ENCODE measurements at places on chromosomes 7 and 10.

DNA sequence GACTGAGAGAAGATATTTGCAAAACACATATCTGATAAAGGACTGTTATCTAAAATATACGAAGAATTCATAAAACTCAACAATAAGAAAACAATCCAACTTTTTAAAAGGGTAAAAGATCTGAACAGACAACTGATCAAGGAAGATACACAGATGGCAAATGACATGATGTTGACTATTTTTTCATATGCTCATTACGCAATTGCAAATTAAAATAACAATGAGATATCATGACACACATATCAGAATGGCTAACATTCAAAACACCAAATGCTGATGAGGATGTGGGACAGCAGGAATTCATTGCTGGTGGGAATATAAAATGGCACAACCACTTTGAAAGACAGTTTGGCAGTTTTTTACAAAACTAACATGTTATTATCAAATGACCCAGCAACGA lies 8.9 kb downstream of the DENND11 start:
- DNase-seq: no peak

DNA sequence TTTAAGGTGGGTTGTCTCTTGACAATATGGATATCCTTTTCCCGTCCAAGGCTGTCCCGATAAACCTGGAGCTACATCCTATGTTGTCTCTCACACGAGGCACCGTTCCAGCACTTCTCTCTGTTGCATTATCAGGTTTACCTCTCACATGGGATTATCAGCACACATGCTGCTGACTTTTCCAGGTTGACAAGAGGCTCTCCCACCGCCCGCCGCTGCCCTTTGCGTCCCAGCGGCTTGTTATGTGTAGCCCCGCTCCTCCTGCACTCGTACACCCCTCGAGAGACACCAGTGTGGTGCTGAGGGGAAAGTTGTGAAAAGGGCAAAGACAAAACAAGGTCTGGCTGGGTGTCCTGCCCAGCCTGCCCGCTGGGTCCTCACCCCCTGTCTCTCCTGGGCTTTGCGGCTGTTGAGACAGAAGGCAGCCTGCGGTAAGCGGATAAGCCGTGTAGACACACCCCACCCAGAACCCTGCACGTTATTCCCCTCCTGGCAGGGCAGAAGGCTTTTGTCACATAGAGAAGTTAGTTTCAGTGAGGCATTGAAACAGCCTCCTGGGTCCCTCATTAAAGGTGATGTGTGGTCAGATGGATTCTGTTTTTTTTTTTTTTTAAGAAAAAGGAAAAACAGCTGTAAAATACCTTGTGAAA lies 38.7 kb downstream of the UBE3C start:
- no peak for DNase-seq

DNA sequence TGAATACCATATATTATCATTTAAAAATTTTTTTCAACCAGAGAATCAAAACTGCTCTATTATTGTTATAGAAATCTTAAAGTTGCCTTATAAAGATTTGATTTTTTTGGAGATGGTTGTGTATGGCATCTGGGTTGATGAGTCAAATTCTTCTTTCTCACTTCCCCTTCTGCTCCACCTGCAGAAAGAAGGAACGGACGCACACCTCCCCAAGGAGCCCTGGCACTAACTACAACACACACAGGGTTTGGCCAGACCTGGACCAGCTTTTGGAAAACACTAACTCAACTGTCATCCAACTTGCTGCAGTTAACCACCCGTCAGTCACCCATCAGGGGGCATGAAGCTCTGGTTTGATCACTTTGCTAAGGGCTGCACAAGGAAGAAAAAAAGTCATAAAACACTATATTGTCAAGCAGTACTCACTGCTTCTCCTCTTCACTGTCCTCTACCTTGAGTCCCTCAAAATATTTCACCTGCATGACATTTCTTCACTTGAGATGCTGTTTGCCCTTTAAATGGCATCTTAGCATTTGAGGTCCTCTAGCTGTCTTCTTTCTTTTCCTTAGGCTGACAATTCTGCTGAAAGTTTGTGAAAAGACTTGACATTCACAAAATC lies 266.7 kb upstream of the PHF14 start:
- DNase-seq: no peak

- DNase-seq: peak; percentile 57
Measured at GRCh38 chr7:31782411-31782991, 95.5 kb downstream of the PPP1R17 start.

GRCh38 chr10:132588301-132589013 lies 50.9 kb downstream of the INPP5A start:
- no peak for DNase-seq

GRCh38 chr10:36683421-36683820 lies 442.0 kb upstream of the ANKRD30A start:
- DNase-seq: no peak

GRCh38 chr7:32892521-32893206 lies 1.1 kb upstream of the KBTBD2 start:
- peak; percentile 52 for DNase-seq

DNA sequence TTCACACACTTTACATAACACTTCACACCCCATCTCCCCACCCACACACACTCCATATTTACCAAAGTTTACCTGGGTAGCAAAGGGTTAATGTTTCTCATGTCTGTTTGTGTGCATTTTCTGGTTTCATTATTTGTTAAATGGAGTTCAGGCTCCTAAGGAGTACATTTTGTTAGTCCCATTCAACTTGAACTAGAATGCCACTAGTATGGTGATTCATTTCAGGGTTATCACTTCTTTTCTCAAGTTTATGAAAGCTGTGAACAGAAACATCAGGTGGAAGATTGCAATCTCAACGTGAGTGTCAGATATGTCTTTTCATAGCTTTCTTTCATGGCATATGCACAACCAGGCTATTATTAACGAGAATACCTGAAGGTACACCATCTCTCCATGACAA lies 1027.5 kb downstream of the GATA3 start:
- no peak for DNase-seq

- no peak for DNase-seq
Measured at GRCh38 chr7:39609113-39609934, 14.0 kb upstream of the RALA start.

- DNase-seq: no peak
Measured at GRCh38 chr7:35760143-35760745, 40.6 kb upstream of the SEPTIN7 start.

GRCh38 chr7:12730523-12730922 lies 43.1 kb downstream of the ARL4A start:
- no peak for DNase-seq

GRCh38 chr10:90734415-90734814 lies 123.4 kb downstream of the HTR7 start:
- DNase-seq: no peak

DNA sequence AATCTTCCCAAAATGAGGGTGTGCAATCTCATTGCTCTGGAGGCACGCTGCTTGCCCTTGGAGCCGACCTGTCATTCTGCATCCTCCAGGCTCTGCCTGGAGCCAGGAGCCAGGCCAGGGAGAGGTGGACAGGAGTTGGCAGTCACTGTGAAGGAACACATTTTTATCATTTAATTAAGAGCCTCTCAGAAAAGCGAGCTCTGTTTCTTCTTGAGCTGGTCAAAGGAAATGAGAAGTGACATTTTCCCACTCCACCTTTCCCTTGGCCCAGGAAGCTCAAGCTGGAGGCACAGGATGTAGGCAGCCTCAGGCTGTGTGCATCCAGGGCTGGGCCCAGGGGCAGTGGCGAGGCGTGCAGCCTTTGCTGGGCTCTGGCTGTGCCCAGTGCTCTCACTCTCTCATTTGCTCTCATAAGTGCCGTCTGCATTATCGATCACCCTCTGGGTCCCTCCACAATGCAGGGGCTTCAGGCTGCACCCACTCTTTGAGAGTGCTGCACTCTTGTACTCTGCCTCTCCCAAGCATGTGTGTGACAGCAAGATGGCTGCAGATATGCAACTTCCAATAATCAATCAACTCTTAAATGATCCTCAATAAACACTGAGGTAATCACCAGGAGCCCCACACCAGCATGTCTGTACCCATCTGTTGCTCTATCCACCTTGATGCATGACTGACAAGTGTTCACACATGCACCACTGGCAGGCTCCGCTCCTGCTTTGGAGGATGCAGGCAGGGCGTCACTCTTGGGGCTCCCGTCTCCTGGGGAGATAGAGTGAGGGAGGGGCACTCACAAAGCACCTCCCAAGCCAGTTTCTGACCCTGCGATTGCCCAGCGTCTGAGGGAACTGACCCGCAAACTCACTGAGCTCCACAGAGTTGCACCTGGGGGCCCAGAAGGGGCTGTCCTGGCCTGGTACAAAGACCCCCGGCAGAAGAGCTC lies 171.4 kb downstream of the ZNF248 start:
- DNase-seq: no peak

DNA sequence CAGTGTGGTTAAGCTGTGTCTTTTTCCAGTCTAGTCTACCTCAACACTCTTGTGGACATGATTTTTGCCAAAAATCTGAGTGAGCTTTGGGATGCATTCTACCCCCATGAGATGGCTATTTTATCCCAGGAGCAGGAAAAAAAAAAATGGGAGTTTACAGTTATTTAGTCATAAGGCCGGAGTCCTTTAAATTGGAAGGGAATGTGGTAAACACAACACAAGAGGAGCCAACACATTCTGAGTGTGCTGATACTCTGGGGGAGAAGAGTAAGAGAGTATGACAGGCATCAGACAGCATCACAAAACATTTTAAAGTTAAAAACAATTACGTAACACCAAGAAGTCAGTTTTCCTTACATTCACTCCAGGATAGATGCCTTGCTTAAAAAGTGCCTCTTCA lies 46.1 kb downstream of the C1GALT1 start:
- no peak for DNase-seq

DNA sequence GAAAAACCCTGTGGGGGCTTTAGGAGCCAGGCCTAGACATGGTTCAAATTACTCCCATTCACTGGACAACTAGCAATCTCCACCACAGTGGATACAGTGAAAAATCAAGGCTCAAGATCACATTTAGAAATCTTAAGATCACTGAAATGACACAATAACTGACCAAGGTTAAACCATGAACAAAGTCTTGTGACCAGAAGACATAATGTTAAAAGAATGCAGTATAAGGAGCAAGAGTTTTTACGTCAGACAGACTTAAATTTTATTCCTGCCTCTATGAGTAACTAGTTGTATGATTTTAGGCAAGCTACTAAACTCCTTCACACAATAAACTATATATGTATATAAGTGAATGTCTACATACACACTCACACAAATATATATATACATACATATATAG lies 68.5 kb downstream of the MICU1 start:
- no peak for DNase-seq

DNA sequence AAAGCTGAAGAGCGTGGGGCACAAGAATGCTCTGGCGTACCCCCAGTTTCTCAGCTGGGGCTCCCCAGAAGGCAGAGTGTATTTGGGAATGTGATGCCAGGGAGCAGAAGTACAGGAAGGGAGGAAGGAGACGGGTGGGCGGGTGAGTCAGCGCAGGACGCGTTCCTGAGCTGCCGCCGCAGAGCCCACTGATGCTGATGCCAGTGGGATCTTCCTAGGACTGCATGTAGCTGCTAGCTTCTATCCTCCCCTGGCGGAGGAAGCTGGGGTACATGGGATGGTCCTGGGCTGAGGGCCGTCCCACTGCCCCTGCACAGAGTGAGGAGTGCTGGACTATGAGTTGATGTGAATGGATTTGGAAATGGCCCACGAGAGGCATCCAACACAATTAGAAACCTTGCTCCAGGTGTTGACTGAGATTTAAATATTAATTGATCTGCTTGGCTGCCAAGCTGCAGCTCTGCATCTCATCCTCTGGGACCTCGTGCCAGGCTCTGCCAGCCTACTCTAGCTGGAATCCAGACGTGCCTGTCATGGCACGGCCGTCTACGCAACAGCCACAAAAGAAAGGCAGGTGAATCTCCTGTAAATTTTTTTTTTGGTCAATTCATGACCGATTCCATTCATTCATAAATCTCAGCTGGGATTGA lies 66.2 kb upstream of the RHEB start:
- no peak for DNase-seq

GRCh38 chr10:131743190-131744151 lies 157.3 kb upstream of the PPP2R2D start:
- no peak for DNase-seq

GRCh38 chr7:148084138-148084537 lies 506.4 kb upstream of the C7orf33 start:
- DNase-seq: peak; percentile 78
